ENCODE measurements at places on chromosomes 12 and 14. TPM values are rescaled to one million over a fixed set of nuclear protein-coding genes. Genes with fewer than 3 reads are reported as not detected.

- no peak for DNase-seq
- peaks cover 5% of the 10 kb centered on the region for H3K36me3 ChIP-seq
- H3K4me3 ChIP-seq: peak overlapping the region; percentile 3
- H3K27ac ChIP-seq: peak overlapping the region; percentile 44
- H3K27me3 ChIP-seq: no peaks in the 10 kb centered on the region
Observed at GRCh38 chr12:15726027-15726877, 62.9 kb downstream of the EPS8 start.

The GRIN2B gene
- 0.05 TPM for total RNA-seq

- peaks cover 39% of the 10 kb centered on the region for H3K4me1 ChIP-seq
- H3K36me3 ChIP-seq: no peaks in the 10 kb centered on the region
- no peaks in the 10 kb centered on the region for H3K27me3 ChIP-seq
- H3K4me3 ChIP-seq: no peak overlapping the region
Observed at GRCh38 chr12:101592921-101593320, 1.9 kb upstream of the MYBPC1 start.

The SLC25A21 gene
- 1.4 TPM for total RNA-seq

DNA sequence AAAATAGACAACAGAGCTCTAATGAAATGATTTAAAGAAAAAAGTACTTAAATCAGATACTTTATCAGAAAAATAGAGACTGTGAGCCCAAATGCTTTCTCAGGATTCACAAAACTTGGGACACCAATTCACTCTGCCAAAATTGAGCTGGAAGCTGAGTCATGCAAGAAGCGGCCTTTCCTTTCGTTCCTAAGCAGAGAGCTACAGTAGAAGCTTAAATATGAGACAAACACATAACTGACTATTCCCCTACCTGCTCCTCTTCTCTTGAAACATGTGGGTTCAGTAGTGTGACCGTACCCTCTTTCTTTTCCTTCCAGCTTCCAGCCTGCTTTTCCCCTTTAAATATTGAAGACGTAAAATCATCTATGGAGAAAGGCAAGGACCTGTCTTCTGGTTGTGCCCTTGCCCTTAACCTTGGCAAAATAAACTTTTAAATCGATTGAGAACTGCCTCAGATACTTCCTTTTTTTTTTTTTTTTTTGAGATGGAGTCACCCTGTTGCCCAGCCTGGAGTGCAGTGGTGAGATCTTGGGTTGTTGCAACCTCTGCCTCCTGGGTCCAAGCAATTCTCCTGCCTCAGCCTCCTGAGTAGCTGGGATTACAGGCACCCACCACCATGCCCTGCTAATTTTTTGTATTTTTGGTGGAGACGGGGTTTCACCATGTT is 4.4 kb upstream of the SDS start:
- H3K4me1 ChIP-seq: peaks cover 7% of the 10 kb centered on the region
- H3K36me3 ChIP-seq: no peaks in the 10 kb centered on the region
- H3K4me3 ChIP-seq: no peak overlapping the region
- no peak overlapping the region for H3K27ac ChIP-seq

The CCT2 gene
- 379 TPM for total RNA-seq

DNA sequence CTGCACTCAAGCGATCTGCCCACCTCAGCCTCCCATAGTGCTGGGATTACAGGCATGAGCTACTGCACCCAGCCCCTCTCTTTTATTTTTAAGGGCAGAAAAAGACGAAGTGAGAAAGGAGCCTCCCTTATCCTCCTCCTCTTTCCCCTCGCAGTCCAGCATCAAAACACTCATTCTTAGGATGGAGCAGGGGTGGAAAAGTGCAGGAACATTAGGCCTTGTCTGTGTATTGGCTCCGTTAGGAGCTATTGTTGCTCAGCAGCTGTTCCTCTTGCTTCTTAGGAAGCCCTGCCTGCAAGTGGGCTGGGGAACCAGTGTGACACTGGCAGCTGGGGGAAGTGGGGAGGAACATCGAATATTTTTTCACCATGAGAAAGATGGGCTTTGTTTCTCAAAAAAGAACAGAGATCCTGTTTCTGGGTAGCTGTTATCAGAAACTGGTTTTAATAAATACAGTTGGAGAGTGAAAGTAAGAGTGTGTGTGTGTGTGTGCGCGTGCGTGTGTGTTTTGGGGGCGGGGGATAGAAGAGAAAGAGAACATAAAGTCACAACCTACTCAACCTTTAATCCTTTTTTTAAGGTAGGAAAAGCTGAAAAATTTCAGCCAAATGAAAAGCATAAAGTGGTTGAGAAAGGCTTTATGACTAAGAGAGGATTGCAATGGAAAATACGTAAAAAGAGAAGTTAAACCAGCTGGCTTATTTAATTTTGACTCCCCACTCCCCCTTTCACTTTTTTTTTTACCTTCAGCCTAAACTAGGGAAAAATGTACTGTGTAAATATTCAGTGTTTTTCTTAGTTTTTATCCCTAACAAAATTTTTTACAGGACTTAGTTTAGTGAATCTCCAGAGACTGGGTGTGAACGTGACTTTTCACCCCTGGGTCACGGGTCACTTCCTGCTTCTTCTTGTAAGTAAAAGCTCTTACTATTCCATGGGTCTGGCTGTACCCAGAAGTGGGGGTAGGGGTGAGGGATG is 197.2 kb upstream of the PLEKHG7 start:
- peaks cover 6% of the 10 kb centered on the region for H3K36me3 ChIP-seq
- H3K27ac ChIP-seq: peak overlapping the region; percentile 62
- peak; percentile 27 for DNase-seq
- no peaks in the 10 kb centered on the region for H3K27me3 ChIP-seq
- H3K4me1 ChIP-seq: peaks cover 48% of the 10 kb centered on the region

The ABCD2 gene
- not detected for total RNA-seq

All from Calu3 (cell line).